ENCODE measurements at places on chromosomes 11 and 22. TPM values are rescaled to one million over a fixed set of nuclear protein-coding genes. Genes with fewer than 3 reads are reported as not detected.

DNA sequence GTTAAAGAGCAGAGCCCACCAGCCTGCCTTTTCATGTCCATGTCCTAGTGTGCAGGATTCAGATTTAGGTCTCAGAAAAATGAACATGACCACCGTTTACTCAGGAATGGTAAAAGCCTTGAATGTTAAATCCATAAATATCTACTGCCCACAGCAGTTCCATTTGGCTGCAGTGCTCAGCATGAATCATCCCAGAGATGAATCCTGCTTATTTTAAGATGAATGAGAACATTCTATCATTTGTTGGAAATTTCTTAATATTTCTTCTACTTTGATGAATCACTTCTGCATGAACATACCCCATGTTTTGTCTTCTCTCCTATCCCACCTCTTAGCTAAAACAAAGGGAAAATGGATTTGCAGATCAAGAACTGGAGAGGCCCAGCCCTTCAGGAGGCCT is 47.5 kb upstream of the AQP11 start:
- DNase-seq = no peak

Gene TST
- 38.0 TPM for total RNA-seq

GRCh38 chr22:46081831-46082210 is 68.5 kb upstream of the PPARA start:
- DNase-seq = no peak

GRCh38 chr11:12411806-12412727 is 34.7 kb downstream of the PARVA start:
- DNase-seq = peak; percentile 82

GRCh38 chr11:86261328-86261727 is 16.8 kb downstream of the EED start:
- DNase-seq = no peak

Gene FAM118B
- total RNA-seq = 35.3 TPM

GRCh38 chr22:36201630-36202319 is at the start of gene APOL4:
Gene APOL4, minus strand, starts transcription at chr22:36201809. Its CDS starts 75 bp downstream, at chr22:36201734.
- no peak for DNase-seq

DNA sequence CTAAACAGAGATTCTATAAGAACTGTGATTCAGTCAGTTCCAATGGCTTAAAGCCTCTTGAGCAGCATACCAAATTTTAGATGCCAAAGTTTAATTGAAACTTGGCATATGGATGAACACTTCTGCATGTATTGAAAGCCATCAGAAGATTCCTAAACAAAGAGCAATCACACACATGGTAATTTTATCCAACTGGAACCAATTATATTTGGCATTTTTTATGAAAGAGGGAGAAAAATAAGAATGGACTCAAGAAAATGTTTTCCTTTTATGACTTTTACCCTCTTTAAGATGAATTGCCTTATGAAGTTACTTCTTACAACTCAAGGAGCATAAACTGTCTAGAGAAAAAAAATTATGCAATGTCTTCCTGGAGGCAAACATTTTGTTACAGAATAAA is 7.4 kb downstream of the TRPC6 start:
- DNase-seq = no peak

- peak; percentile 27 for DNase-seq
Measured at GRCh38 chr11:67270256-67271204, 4.3 kb downstream of the GRK2 start.

DNA sequence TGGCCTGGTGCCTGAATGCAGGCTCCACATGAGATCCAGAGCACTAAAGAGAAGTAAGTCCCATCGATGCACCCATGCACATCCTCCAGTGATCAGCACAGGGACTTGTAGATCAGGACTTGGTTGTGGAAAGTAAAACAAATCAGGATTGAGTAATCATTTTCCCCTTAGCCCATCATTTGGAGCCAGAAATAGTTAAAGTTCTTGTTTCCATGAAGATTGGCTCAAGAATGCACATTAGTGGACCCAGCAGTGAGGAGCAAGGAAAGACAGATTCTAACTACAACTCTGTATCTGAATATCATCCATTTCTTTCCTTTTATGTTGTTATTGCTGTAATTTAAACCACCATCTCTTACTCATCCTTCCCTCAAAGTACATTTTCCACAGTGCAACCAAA is 19.1 kb downstream of the CCDC83 start:
- no peak for DNase-seq

GRCh38 chr11:96012086-96012824 is 88.3 kb upstream of the MTMR2 start:
- DNase-seq = peak; percentile 85

Gene ARFIP2
- 48.4 TPM for total RNA-seq

DNA sequence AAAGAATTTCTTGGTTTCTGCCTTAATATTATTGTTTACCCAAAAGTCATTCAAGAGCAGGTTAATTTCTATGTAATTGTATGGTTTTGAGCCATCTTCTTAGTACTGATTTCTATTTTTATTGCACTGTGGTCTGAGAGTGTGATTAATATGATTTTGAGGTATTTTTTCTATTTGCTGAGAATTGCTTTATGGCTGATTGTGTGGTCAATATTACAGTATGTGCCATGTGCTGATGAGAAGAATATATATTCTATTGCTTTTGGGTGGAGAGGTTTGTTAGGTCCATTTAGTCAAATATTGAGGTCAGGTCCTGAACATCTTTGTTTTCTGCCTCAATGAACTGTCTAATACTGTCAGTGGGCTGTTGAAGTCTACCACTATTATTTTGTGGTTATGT is 20.7 kb upstream of the RAB38 start:
- no peak for DNase-seq

Gene SLC37A2
- 1.3 TPM for total RNA-seq

DNA sequence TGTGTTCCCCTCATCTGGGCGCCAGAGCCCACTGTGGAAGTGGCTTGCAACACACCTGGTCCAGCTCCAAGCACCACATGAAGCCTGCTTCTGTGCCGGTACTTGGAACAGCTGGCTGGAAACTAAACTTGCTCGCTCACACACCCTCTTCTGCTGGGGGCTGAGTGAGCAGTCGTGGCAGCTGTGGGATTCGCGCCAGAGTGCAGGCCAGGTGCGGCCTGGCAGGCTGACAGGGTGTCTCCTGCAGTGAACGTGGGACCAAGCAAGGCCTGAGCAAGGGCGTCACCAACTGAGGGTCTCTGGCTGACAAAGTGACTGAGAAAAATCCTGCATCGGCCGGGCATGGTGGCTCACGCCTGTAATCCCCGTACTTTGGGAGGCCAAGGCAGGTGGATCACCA is 15.2 kb downstream of the SMC1B start:
- DNase-seq = no peak

Gene TYR
- not detected for total RNA-seq

DNA sequence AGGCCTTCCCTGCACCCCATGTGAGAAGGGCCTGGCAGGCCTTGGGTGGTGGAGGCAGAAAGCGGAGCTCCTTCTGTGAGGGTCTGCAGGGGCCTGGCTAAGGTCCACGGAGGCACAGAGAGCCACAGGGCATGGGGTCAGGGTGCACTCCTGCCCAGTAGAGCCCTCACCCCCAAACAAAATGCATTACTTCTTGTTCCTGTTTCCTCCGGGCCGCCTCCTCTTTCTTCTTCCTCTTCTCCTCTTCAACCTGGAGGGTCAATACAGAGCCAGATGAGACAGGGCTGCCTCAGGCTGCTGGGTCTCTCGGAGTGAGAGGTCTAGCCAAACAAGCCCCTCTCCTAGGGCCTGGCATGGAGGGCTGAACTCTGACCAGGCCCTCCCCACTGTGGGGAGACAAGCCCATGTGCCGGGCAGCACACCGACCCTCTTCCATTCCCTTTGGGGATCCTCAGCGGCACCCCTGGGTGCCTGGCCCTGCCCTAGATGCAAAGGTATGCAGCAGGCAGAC is 10.3 kb upstream of the NAP1L4 start:
- no peak for DNase-seq

Gene VSIG2
- 3.6 TPM for total RNA-seq

DNA sequence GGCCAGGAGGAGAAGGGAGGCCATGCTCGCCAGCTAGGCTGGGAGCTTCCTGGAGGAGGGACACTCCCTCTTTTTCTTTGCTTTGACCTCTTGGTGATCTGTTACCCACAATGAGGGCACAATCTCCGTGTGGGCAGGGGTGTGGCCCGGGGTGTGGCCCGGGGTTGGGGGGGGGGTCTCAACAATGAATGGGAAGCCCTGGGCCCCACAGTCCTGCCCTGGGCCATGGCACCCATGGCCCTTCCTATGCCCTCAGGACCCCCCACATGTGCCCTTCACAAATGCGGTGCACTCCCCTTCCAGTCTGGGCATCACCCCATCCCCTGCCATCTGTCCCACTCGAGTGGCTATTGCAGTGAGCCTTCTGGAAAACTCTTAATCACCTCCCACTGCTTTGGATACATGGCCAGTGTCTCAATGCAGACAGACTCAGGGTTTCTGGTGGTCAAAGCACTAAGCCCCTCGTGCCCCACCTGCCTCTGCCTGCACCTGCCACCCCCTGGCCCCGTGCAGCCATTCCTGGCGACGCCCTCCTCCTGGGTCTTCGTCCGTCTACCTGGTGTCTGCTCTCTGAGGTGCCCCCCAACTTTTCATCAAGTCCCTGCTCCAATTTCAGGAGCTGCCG is 611.3 kb downstream of the TBC1D22A start:
- no peak for DNase-seq

Gene JAM3
- 137 TPM for total RNA-seq

Gene SCGB1A1
- total RNA-seq = not detected

- no peak for DNase-seq
Measured at GRCh38 chr22:25069426-25069757, 116.9 kb downstream of the KIAA1671 start.

DNA sequence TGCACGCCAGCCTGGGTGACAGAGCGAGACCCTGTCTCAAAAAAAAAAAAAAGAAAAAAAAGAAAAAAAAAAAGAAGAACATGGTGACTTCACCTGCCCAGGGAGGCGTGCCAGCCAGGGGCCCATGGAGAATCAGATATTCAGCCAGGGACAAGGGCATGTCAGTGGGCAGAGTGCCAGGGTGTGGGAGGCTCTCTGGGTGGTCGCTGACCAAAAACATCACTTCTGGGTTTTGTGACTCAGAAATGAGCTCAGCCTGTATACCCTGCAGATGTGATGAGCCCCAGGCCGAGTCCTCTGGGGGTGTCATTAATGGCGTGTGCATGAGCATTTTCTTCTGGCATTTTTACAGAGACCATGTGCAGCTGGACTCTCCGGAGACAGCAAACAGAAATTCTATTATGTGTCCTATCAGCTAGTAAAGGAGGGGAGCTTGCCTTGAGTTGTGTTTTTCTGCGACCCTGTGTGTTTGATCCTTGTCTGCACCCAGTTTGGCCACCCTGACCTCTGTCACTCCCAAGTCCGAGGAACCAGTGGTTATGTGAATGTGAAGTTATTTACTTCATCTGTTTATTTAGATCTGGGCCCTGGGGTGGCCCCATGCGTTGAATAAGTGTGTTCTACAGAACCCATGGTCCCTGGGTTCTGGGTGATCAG is 53.6 kb downstream of the BCR start:
- no peak for DNase-seq

Gene RAB3IL1
- total RNA-seq = 3.6 TPM

Gene C22orf42
- not detected for total RNA-seq

DNA sequence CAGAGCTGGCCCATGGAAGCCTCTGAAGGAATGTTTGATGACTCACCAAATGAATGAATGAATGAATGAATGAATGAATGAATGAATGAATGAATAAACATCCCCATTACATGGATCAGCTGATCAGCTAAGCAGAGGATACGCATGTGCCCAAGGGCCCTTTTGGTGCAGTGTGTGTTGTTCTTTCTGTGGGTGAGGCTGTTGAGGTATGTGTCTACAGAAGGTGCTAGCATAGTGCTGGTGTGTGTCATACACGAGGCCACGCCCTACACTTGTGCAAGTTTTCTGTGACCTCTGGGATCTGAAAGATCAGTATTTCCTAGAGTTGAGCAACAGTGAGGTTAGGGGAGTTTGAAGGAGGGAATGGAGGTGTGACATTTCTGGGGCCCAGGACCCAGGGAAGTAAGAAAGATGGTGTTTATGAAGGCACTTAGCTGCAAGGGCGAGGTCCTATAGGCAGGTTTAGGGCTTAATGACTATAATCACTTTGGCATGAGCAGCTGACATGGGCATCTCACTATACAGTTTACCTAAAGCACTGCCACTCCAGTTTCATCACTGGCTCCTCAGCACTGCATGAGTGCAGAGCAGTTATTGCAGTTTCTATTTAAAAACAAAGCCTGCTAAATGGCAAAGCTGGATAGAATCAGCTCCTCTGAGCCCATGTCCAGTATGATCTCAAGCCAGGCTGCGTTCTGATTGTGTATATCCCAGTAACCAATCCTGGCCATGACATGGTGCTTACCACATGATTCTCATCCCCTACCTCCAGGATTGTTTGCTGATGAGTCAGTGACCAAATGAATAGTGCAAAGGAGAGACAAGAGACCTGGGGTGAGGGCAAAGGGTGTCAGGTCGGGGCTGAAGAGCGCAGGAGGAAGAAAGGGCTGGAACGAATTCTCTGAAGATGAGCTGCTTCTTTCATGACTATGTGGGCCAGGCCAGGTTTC is 36.4 kb upstream of the E2F8 start:
- no peak for DNase-seq

GRCh38 chr11:97702951-97703350 is 1313.1 kb downstream of the JRKL start:
- DNase-seq = no peak

Gene PRR5L
- total RNA-seq = 6.1 TPM

DNA sequence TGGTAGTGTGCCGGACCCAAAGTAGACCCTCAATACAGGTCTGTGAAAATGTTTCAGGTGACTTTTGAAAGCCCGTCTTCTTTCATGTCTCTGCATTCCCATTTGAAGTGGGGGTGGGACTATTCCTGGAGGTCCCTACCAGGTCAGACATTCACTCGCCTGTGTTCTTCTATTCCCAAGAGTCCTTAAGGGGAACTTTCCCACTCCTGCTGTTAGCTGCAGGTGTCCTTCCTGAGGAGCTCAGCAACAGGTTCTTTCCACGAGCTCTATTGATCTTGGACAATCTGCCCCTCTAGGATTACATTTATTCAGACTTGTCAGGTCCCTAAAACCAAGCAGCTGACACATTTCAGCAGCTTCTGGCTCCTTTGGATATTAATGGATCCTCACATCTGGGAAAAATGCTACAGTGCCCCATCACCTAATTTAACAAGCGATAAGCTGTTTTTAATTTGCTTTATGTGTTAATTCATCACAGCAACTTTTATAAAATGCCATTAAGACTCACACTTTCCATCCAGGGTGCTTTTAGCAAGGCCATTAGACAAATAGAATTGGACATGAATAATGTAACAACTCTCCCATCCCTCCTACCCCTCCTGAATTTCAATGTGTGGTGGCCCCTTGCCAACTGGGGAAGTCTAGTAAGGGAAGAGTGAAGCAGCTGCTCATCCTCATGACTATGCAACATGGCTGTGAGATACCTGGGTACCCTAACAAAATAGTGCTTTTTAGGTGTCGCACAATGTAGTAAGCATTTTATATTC is 259.5 kb upstream of the CCDC90B start:
- no peak for DNase-seq

GRCh38 chr22:35997438-35997837 is 31.2 kb downstream of the RBFOX2 start:
- DNase-seq = peak; percentile 81

- peak; percentile 16 for DNase-seq
Measured at GRCh38 chr11:45885274-45885920, at the start of gene MAPK8IP1. Gene MAPK8IP1, plus strand, starts transcription at chr11:45885651. Its CDS starts 170 bp downstream, at chr11:45885821.

- DNase-seq = no peak
Measured at GRCh38 chr11:93796441-93797231, 12.6 kb downstream of the MED17 start.

Gene UPK3A
- not detected for total RNA-seq

Gene APOC3
- not detected for total RNA-seq

GRCh38 chr11:16783321-16783801 is 44.9 kb downstream of the C11orf58 start:
- no peak for DNase-seq

- no peak for DNase-seq
Measured at GRCh38 chr11:11245453-11245852, 107.6 kb downstream of the CSNK2A3 start.

Gene FGF3
- total RNA-seq = not detected

Gene LRRN4CL
- 0.37 TPM for total RNA-seq
